ENCODE measurements at places on chromosomes 3 and 15.

- DNase-seq: no peak
Observed at GRCh38 chr3:105798381-105798934, 70.4 kb downstream of the CBLB start.

DNA sequence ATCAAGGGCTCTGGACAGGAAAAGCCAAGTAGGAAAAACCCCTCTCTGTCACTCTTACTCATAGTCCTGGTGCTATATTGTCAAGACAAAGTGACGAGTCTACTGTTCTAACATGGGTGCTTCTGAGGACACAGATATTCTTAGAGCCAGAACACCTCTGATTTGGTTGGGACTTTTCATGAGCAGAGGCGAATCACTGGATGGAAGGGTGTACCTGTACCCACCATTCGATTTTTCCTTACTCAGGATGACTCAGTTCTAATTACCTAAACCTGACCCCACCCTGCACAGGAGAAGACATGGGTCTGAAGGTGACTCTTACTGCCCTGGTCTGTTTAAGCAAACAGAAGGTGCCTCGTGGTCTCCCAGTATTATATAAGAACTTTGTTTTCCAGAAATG, 58.5 kb downstream of the ABCC5 start:
- no peak for DNase-seq

GRCh38 chr15:63805993-63806980, 27.5 kb downstream of the HERC1 start:
- DNase-seq: no peak

- DNase-seq: no peak
Observed at GRCh38 chr15:35349916-35350315, 196.0 kb downstream of the DPH6 start.

DNA sequence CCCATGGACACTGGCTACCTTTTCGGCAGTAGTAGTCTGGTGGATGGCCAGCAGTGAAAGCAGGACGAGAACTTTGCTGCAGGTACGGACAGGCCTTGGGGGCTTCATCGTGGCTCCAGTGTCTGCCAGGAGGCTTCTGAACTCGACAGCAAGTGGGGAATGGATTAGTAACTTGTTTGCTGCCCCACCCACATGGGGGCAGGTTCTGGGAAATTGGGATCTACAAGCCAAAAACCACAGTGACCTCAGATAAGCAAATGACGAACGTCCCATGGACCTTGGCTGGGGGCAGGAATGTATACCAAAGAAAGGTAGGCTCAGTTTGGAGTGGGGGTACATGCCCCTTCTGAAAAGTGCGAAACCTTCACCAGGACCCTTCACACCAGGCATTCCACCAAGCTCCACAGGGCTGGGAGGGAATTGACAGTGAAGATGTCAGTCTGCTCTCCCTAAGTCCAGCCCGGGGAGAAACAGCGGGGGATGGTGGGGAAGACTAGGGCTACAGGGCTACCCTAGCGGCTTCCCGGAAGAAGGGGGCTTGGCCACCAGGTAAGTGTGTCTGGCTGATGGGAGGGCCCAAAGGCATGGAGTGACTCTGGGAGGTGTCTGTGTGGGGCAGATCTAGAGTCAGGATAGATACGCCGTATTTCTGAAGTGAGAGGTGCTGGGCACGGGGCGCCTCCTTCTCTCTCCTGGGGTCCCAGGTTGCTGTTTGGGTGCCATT, at the start of gene ITIH4:
Gene ITIH4 (minus strand): TSS at position 138 of the 724 bp plus-strand sequence. CDS start 30 bp downstream, at position 108.
- no peak for DNase-seq

- DNase-seq: no peak
Observed at GRCh38 chr15:88752951-88753350, 50.3 kb upstream of the ACAN start.

GRCh38 chr15:56805466-56806147, 72.3 kb upstream of the ZNF280D start:
- DNase-seq: no peak

DNA sequence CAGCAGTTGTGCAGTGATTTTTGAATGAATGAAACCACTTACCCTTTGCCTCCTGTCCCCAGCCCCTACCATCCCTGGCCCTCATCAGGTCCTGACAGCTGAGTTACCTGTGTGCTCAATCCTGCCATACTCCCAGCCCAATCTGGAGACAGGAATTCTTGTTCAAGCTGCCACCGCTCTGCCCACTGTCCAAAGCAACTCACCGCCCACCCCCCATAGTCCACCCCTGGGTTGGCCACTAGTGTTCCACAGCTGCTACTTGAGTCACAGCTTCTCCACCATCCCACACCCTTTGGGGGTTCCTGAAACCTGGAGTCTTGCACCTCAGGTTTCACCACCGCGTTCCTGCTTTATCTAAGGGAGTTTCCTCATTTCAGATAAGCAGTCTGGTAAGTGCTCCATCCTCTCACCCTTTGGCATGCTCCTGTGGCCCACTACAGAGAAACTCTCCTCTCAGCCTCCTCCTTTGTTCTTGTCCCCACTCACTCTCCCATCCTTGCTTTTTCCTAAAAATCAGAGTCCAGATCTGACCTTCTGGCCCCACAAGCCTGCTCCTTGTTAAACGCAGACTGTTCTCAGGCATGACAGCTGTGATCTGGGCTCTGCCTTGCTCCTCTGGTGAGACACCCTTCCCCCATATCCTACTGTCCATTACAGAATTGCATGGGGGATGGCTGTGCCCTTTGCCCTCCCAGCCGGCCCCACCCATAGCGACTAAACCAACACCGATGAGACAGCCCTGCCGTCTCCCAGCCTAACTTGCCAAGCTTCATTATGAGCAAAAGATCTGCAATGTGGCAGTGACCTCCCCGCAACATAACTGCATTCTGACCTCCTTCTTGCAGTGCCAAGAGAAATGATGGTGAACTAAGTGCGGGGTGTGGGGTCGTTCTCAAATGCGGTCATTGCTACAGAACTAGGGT, 50.0 kb downstream of the CYP19A1 start:
- DNase-seq: no peak

DNA sequence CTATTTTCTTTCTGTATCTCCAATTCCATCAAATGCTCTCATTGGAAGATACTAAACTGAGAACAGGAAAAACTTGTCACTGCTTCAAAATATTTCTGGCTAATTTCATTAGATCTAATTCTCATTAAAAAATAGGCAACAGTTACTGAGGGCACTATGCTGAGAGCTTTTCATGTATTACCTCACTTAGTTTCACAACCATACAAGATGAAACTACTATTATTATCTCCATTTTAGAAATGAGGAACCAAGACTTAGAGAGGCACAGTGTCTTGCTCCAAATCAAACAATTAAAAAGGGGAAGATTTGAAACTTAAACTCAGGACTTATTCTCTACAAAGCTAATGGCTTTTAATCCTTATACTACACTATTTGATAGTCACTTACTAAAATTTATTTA, 7.2 kb upstream of the OTOL1 start:
- no peak for DNase-seq

- DNase-seq: no peak
Observed at GRCh38 chr15:87767516-87767915, 489.0 kb downstream of the NTRK3 start.

DNA sequence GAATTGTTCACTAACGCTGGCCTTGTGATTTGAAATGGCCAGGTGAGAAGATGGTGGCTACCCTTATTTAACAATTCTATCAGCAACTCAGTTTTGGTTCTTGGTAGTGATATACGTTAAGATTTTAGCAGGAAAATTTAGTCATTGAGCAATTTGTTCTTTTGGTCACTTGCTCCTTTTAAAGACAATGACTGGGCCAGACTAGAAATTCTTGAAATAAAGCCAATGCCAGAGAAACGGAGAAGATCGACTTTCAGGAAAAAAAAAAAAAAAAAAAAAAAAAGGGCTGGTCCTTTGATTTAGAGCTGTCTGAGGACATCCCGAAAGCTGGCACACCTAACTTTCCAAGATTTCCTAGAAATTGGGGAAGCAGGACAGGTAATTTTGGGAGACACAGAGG, 178.5 kb downstream of the FNDC3B start:
- no peak for DNase-seq

DNA sequence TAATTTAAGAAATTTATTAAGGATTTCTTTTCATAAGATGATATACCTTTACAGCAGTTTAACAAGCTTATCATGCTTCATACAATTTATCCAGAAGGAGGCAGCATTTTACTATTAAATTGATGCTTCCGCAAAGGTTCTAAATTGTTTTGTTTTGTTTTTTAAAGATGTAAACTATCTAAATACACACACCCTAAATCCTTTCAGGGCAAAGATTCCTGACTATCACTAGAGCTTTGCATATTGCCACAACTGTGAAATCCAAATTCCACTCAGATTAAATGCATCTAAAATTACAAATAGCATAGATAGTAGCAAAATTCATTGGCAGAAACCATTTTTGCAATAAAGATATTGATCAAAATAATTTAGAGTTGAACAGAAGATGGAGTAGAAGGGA, 44.5 kb upstream of the CCNL1 start:
- no peak for DNase-seq

- DNase-seq: no peak
Observed at GRCh38 chr3:102258666-102259227, 176.1 kb upstream of the ZPLD1 start.

- no peak for DNase-seq
Observed at GRCh38 chr15:63501256-63502089, 2.9 kb upstream of the USP3 start.

DNA sequence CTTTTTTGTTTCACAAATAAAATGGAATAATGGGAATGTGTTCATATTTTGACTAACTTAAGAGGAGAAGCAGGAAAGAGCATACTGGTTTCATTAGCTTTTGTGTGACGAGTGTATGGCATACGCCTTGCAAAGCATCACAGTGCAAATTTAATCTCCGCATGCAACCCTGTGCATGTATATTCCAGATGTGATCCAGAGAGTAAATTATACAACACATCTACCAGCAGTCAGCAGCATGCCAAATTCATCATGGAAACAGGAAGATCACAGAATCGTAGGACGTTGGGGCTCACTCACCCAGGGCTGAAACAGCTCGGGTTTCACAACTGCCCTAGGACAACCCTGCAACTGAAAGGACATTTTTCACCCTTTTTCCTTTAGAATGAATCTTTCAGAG, 53.4 kb downstream of the ADAMTS9 start:
- DNase-seq: no peak

- DNase-seq: no peak
Observed at GRCh38 chr3:128278761-128279600, 125.7 kb downstream of the EEFSEC start.

DNA sequence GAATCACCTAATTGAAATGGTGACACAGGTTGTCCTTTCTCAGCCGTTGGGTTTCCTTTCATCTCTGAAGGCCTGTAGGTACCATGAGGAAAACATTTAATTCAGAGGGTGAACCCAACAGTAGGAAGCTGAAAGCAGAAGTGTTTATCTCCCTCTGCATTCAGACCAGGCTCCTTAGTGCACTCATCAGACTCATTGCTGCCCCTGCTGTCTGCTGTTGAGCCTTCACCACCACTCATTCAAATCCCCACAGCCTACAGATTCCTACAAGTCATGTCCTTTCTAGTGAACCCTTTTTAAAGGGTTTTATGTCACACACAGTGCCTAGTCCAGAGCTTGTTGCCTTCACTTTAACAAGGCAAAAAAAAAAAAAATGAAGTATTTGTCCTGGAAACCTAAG, 13.4 kb downstream of the WDR48 start:
- DNase-seq: no peak

- no peak for DNase-seq
Observed at GRCh38 chr3:150038830-150039229, 68.1 kb upstream of the PFN2 start.

- no peak for DNase-seq
Observed at GRCh38 chr3:153028381-153028780, 133.6 kb upstream of the RAP2B start.

GRCh38 chr3:99972380-99973104, 141.8 kb downstream of the FILIP1L start:
- no peak for DNase-seq

GRCh38 chr15:95296643-95297042, 1033.9 kb upstream of the NR2F2 start:
- DNase-seq: no peak

GRCh38 chr15:89129123-89129815, 41.0 kb downstream of the ABHD2 start:
- DNase-seq: no peak

- DNase-seq: no peak
Observed at GRCh38 chr15:34025252-34025651, 13.8 kb downstream of the AVEN start.

All from stimulated activated CD8-positive, alpha-beta memory T cell treated with anti-CD3 and anti-CD28 coated beads, Interleukin-4, amount 100 ng/mL, for 1 hour (primary cell).